Ecto neural progenitor cell (in vitro differentiated cells): ENCODE measurements at places on chromosomes 7 and 10.

GRCh38 chr7:29494350-29494749, 69.3 kb upstream of the PRR15 start:
- no peak for DNase-seq

- DNase-seq = no peak
Observed at GRCh38 chr10:71966046-71967004, 2.1 kb downstream of the CHST3 start.

- no peak for DNase-seq
Observed at GRCh38 chr10:19252531-19252930, 203.9 kb downstream of the MALRD1 start.

DNA sequence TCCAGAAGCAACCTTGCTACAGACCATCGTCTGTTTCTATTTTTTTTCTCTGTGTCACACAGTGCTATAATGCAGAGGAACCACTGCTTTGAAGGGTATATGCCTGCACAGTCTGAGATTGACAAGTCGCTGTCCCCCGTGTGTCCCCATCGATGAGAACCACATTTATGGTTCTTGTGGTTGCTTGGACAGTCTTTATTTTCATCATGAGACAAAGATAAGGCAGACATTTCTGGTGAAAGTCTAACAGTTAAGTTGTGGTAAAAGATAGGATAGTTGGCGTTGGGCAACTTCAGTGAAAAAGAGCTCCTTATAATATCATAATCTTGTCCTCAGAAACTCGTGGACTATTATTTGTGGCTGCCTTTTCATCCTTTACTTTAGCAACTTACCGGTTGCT, 6.3 kb upstream of the AKR1E2 start:
- no peak for DNase-seq

GRCh38 chr7:112640685-112641084, 149.5 kb downstream of the TMEM168 start:
- no peak for DNase-seq

- no peak for DNase-seq
Observed at GRCh38 chr7:97623333-97623732, 108.6 kb upstream of the TAC1 start.

DNA sequence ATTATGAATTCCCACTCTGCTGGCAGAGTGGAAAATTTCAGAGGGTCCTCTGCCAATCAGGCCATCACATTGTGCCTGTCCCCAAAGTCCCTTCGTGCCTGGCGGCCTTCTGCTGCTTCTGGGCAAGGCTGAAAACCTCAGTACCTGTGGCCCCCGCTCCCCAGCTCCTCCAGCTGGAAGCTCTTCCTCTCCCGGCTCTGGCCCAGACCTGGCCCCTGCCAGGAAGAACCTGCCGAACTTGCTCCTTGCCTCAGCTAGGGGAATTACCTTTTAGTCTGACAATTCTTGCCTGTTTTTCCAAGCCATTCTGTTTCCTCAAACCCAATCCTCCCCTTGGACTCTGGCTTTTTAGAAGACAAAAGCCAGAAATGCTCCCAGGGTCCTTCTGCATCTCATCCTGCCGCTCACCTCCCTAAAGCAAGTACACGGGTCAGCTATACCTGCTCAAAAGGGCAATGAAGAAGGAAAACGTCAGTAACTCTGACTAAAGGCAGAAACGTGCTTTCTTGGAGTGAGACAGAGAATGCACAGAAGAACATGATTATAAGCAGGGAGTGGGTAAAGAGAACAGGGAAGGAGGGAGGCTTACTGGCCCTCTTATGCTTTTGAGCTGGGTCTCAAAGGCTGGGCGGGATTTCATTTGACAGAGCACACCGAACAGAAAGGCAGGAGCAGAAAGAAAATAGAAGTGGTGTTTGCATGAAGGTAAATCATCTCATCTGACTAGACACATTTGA, 28.1 kb upstream of the TRIL start:
- no peak for DNase-seq

- no peak for DNase-seq
Observed at GRCh38 chr10:117603081-117603480, 60.5 kb downstream of the EMX2 start.

- DNase-seq = no peak
Observed at GRCh38 chr10:34728361-34728760, 86.7 kb downstream of the PARD3 start.

GRCh38 chr7:128757203-128757602, 18.0 kb downstream of the CALU start:
- no peak for DNase-seq

GRCh38 chr10:36725581-36726520, 399.5 kb upstream of the ANKRD30A start:
- DNase-seq = peak; percentile 71

GRCh38 chr7:149253665-149254064, 8.3 kb upstream of the ZNF783 start:
- DNase-seq = no peak

DNA sequence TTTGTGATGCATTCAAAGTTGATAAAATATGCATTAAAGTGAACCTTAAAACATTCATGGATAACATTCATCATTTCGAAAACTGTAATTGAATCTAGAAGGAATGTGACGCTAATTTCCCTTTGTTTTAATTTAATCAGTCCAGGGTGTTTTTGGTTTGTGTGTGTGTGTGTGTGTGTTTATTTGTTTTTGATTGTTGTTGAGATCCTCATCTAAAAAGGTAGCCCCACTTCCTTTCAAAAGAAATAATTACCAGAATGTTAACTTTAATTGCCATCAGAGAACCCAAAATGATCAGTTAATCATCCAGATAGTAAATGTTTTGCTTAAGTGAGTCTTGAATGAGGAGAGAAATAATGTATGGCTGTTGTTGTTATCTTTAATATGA, 74.5 kb upstream of the PTPRZ1 start:
- DNase-seq = no peak

- DNase-seq = no peak
Observed at GRCh38 chr10:85926986-85927385, 439.6 kb downstream of the GRID1 start.

GRCh38 chr7:107816011-107816566, 13.1 kb upstream of the SLC26A3 start:
- DNase-seq = no peak

GRCh38 chr10:14477408-14477710, 146.6 kb upstream of the FRMD4A start:
- no peak for DNase-seq

DNA sequence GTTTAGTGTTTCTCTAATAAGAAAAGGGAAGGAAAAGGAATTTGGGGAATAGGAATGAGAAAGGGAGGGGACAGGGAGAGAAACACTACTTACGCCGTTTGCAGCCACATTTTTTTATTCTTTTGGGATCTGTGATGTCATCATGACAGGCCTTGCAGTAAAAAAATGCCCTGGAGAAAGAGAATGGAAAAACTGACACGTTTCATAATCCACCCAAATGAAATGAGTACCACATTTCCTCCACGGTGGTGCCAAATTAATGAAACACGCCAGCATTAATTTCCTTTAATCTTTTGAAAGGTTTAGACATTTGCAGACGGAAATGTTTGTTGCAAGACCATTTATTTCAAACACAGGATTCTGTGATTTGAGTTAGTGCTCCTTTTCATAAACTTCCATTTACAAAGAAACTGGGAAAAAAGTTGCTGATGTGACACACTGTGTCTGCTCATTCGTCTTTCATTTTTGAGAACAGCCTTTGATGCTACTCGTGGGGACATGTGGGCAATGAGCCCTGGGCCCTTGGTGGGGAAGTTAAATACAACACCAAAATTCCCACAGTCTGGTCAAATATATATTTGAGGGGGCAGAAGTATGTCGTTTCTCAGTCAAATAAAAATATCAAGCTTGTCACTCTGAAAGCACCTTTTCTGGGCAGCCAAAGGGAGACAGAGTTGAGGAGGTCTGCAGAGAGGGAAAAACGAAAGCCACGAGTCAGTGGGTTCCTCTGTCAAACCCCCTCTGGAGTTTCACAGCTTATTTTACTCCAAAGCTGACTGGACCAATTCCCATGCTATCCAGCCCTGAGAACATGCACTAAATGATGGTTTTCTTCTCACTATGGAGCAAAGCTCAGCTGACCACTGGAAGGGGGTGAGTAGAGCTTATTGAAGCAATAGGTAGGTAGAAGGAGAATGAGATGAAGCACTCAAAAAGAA, 625.5 kb downstream of the KCNMA1 start:
- DNase-seq = no peak

GRCh38 chr7:150973571-150974451, 4.3 kb downstream of the KCNH2 start:
- no peak for DNase-seq

DNA sequence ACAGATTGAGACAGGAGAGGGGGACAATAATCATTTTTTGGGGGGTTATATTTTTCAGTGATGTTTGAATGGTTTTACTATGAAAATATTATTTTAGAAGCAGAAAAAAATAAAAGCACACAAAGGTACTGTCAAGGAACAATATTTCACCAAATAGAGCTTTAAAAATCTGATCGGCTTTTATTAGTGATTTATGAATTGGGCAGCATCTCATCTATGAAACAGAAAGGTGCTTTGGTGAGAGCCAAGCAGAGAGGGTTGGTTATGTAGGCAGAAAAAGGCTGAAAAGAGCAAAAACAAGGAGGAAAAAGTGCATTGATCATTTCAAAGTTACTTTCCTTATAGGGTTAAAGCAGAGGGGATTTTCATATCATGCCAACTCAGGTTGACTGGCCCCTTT, 26.4 kb upstream of the CPA2 start:
- DNase-seq = no peak

DNA sequence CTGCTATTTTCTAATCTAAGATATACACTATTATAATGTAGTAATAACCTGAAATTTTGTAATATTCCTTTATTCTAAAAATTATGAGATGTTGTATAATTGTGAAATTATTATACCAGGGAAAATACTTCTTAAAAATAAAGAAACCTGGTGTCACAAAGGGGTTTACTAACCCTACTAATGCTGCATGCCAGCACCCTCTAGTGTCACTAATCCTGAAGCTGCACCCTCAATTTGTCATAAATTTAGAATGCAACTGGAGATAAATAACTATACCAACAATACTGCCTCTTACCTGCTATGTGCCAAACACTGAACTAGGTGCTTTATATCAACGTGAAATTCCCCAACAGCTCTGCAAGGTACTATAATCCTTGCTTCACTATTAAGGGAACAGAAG, 30.8 kb downstream of the TM9SF3 start:
- DNase-seq = no peak

DNA sequence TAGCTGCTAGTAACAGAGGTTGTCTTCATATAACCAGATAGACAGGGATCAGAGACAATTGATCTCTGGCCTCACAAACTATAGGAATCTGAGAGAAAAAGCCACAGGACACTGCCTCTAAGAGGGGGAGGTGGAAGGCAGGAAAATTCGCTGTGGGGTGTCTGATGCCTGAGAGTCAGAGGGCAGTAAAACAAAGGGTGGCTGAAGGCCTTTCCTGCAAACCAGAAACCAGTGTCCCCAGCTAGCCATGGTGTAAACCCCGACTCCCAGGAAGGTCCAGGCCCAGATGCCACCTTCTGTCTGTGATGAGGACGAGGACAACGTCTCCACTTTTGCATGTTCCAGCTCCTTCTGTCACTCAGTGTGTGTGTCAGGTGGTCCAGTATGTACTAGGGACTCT, 215.1 kb downstream of the ADARB2 start:
- DNase-seq = no peak

GRCh38 chr10:129839285-129840195, 124.5 kb downstream of the EBF3 start:
- peak; percentile 29 for DNase-seq

- no peak for DNase-seq
Observed at GRCh38 chr7:28478656-28479055, 66.3 kb downstream of the CREB5 start.

GRCh38 chr7:923108-924041, 31.1 kb downstream of the ADAP1 start:
- no peak for DNase-seq

- no peak for DNase-seq
Observed at GRCh38 chr7:44713141-44713540, 35.5 kb upstream of the ZMIZ2 start.

DNA sequence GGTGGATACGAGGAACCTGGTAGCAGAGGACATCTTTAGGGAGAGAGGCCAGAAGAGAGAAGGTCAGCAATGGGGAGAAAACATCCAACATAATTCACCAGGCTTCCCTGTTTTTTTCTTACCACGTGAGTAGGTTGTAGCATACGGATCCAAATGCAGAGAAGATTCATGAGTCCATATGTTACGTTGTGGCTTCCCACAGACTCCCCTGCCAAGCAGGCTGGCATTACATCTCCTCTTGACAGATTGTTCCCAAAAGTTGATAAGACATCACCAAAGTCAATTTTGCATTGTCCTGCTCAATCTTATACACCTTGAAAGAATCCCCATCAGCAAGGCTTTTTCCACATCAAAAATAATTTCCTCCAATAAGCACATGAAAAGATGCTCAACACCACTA, 39.7 kb downstream of the DRGX start:
- no peak for DNase-seq

GRCh38 chr7:49855281-49855980, 82.0 kb downstream of the VWC2 start:
- no peak for DNase-seq

DNA sequence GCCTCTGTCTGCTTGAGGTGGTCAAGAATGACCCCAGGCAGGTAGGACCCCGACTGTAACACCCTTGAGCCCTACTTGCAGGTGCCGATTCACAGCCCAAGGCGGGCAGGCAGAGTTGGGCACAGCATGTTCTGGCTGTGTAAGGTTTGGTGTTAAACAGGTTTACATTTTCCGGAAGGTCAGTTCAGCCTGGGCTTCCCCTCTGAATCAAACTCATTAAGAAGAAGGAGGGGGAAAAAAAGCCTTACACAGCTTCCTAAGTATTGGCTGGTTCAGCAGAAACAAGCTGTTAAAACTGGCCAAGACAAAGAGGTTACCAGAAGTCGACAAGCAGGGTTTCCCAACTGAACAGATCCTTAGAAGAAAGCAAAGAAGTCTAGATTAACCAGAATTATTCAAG, 132.7 kb downstream of the PRPF18 start:
- DNase-seq = no peak
